MG63 (cell line): ENCODE measurements at places on chromosomes 12 and 14. TPM values are rescaled to one million over a fixed set of nuclear protein-coding genes. Genes with fewer than 3 reads are reported as not detected.
A peak's percentile ranks its signal among the peaks of the same experiment; 100 is the strongest.

GRCh38 chr12:89464974-89465592, 59.5 kb downstream of the GALNT4 start:
- no peak for DNase-seq

DNA sequence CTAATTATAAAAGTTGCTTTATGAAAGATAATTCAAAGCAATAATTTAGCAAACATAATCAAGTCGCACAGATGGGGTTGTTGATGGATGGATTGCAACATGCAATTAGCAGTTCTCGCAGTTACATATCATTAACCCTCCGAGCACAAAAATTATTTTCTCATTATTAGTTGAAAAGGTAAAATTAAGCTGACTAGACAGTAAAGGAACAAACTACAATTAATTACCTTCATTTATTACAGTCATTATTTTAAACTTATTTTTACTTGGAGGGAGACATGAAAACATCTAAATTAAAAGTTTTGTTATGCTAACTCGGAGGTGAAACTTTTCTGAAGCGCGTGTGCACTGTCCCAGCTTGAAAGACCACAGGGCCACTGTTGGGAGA, 146.9 kb downstream of the PHETA1 start:
- DNase-seq: no peak

DNA sequence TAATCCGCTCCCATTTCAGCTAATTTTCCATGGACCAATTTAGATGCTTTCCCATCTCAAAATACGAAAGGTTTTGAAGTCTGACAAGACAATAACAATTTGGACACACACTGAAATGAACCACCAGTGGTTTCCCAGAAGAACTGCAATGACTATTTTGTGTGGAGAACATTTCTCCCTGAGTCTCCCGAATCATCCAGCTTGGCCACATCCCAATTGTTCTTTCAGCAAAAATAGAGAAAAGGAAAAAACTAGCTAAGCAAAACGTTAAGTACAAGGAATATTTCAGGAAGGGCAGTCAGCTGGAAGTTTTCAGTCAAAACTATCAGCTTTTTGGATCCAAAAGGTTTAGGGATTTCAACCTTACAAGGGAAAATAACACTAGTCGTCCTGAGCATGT, 390.6 kb downstream of the KCNH5 start:
- DNase-seq: no peak

- DNase-seq: no peak
Measured at GRCh38 chr12:89155826-89156225, 196.5 kb downstream of the DUSP6 start.

The RAPGEF3 gene
- total RNA-seq: 2.9 and 6.1 TPM in 2 replicates

GRCh38 chr14:30874999-30875787, 834 bp downstream of the COCH start:
- no peak for DNase-seq

DNA sequence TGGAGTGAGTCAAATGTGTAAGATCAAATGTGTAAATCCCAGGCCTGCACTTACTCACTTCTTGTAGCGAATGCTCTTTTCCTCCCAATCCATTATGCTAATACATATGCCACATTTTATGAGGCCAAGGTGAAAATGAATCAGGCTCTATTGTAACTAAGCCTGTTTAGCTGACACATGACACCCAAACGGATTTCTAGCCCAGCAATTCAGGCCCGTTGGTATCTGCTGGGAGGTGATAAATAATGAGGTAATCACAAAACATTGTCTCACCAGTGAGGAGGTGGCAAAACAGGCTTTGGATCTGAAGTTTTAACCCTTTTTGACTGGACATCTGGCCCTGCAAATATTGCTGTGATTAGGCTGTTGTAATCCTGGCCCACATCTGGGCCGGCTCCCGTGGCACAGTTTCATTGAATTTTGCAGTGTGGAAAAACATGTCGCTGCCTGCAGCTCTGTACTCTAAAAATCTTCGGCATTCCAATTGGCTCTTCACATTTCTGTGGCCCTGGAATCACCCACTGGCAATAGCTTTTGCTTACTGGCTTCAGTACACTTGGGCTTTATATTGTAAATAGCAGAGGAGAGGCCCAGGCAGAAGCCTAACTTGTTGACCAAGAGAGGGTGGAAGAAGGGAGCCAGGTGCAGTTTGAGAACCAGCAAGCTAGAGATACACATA, 106.1 kb downstream of the PAX9 start:
- peak; percentile 57 for DNase-seq

The KLRC4 gene
- not detected in 2 replicates for total RNA-seq

GRCh38 chr14:56676042-56676441, 96.4 kb downstream of the TMEM260 start:
- no peak for DNase-seq

The GLS2 gene
- 1.5 TPM in 1 of 2 replicates, not detected in the other for total RNA-seq
